ENCODE measurements at places on chromosomes 13 and 19. TPM values are rescaled to one million over a fixed set of nuclear protein-coding genes. Genes with fewer than 3 reads are reported as not detected.
A peak's percentile ranks its signal among the peaks of the same experiment; 100 is the strongest.

DNA sequence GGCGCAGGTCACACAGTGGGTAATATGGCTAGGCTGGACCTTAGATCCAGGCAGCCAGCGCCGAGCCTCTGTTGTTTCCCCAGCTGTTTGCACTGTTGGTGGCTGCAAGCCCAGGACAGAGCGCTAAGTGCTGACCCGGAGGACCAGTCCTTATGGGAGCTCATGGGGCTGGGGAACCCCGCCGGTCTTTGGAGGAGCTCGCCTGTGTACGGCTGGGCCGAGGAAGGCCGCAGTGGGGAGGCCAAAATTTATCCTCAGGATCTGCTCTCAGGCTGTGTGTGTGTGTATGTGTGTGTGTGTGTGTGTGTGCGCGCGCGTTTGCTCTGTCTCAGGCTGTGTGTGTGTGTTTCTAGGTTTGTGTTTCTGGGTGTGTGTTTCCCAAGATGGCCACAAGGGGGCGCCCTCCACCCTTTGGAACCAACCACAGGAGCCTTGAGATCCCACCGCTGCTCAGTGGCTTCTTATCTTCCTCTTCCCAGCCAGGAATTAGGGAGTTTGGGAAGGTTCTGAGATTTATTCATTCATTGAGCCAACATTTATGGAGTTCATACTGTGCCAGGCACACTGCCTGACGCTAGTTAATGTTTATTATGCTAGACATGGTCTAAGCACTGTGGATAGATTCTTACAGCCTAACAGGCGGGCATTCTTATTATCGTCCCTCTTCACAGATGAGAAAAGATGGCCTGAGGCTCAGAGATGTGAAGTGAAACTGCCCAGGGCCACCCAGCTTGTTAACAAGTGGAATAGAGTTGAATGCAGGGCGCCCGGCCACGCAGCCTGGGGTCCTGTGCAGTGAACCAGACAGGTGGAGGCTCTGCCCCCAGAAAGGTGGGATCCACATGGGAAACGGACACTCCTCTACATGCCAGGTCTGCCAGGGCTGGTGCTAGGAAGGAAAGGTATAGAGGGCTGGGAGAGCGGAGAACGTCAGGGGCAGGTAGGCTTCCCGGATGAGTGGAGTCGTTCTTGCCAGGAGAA lies 13.0 kb downstream of the PGLYRP1 start:
- peak; percentile 73 for DNase-seq

The ADAMTSL5 gene
- total RNA-seq = 5.5 TPM

The NOTCH3 gene
- 0.13 TPM for total RNA-seq

DNA sequence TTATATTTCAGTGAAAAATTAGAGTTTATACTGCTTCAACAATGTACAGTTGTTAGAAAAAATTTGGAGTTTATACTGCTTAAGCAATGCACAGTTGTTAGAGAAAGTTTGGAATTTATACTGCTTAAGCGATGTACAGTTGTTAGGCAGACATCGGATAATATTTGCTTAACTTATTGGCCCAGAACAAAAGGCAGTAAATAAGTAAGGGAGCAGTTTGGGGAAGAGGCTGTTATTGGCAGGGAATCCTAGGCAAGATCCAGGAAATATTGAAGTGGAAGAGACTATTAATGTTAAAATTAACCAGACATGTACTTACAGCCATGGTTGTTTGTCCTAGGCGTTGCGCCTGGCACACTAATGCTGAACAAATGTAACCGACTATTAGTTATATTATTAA lies 166.9 kb downstream of the GPC5 start:
- DNase-seq = no peak

- DNase-seq = no peak
Observed at GRCh38 chr19:48623556-48624066, 4.3 kb downstream of the SPHK2 start.

- no peak for DNase-seq
Observed at GRCh38 chr13:96091164-96092117, 1.5 kb downstream of the HS6ST3 start.

The F10 gene
- total RNA-seq = not detected

The TYROBP gene
- not detected for total RNA-seq

DNA sequence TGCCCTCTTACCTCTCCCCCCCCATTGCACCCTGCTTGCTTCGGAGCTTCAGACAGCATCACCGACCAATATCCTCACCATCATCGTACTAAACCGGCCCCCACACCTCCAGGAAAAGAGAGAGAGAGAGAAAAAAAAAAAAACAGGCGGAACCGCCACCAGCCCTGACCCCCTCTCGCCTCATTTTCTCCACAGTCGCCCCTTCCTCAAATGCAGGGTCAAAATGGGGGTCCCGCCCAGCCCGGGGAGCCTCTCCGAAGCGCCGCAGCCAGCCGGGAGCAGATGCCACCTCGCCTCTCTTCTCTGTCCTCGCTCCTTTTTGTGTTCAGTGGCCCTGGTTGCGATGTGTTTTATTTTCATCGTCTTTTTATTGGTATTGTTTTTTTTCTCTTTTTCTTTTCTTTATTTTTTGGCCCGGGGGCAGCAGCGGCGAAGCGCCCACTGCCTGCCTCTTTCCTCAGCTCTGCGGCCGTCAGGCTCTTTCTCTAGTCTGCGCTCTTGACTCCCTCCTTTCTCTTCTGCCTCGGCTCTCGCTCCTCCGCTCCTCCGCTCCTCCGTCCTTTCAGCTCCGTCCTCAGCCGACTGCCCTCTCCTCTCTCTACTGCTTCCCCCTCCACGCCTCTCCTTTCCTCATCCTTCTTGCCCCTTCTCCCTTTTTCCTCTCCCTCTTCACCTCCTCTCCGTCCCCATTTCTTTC lies 41.4 kb downstream of the DEDD2 start:
- no peak for DNase-seq
